SW 1271 (cell line): ENCODE measurements at places on chromosomes 16 and 17.

- no peak for DNase-seq
Measured at GRCh38 chr17:61221597-61222471, 177.8 kb upstream of the TBX2 start.

- no peak for DNase-seq
Measured at GRCh38 chr17:73324160-73324475, 12.3 kb upstream of the CDC42EP4 start.

DNA sequence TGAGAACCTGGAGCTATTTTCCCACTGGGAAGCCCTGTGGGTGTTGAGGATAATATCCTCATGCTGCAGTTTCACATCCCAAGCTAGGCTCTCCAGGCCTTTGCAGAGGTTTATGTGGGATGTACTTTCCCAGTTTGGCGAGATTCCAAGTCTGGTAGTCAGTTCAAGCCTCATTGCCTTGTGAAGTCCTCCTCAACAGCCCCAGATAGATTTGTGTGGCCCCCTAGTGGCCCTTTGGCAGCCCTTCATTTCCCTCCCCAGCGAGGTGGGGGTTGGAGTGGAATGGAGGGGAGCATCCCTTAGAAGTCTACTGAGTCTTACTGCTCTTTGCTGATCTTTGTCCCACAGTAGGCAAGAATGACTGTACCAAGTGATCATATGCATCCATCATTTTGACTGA lies 137.9 kb downstream of the CDH11 start:
- DNase-seq: no peak

DNA sequence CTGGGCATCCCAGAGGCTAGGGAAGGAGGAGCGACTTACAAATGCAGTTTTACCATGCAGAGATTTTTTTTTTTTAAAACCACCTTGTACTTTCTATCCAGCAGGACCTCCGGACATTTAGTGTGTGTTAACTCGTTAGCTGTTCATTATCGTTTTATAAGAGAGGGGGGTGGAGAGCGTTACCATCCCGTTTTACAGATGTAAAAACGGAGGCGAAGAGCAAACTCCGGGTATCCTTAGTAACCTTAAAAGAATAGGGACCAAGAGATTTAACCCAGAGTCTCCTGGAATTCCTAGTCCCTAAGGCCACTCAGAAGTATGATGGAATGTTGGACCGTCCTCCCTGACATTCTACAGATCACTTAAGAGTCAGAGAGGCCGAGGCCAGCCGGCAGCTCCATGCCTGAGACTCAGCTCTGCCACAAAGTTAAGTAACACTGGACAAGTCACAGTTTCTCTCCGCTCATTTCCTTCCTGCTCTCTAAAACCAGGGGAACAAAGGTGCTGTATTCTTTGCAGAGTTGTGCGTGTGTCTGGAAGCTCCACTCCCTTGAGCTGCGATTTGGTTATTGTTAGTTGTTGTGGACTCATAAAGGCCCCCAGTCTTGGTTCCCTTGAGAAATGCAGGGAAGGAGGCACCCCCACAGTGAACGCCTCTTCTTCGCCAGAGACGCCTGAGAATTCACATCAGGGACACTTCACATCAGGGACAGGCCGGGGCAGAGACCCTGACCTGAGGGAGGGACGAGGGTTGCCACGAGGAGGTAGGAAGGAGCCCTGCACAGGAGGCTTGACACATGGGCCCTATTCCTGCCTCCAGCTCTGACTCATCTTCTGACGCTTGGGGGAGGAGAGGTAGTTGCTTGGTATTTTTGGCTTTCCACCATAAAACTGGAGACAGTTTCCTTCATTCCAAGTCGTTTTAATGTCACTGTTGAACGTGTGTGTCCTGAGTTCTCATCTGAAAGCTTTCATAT lies 1.2 kb downstream of the DUSP14 start:
- DNase-seq: peak; percentile 89

- DNase-seq: no peak
Measured at GRCh38 chr17:80097844-80098691, 3.3 kb upstream of the GAA start.

DNA sequence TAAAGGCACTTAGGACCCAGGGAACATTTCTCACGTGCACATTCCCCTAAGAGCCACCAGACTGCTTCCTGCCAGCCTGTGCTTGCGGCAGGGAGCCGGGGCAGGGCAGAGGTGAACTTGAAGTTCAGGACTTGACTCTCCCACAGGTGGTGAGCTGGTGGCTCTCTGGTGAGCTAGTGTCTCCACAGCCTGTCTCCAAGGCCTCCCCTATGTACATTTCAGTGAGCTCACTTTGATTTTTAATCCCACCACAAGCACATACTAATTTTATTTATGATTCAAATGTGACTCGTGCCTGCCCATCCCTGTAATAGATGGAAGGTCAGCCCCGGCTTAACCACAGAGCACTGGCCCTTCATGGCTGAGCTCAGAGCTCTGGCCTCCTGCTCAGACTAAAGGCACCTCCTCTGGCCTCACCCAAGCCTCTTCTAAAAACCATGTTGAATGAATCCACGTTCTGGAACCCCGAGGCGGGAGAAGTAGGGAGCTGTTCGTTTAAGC lies 9.2 kb downstream of the SNN start:
- DNase-seq: no peak

DNA sequence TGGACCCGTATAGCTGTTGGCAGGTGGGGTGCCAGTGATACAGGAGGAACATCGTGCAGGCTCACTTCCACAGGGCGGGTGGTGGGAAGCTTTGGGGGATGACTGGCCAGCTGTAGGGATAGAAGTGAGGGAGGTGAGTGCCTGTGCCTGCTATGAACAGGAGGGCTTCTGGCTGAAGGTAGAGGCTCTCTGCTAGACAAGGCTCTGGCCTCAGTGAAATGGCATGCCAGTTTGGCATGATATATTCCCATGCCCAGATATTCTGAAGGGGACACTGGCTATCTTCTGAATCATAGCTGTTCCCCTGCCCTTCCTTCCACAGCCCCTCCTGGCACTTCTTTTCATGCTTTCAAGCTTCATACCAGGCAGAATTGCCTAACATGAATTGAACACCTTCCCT lies 19.1 kb downstream of the PHAF1 start:
- DNase-seq: no peak

DNA sequence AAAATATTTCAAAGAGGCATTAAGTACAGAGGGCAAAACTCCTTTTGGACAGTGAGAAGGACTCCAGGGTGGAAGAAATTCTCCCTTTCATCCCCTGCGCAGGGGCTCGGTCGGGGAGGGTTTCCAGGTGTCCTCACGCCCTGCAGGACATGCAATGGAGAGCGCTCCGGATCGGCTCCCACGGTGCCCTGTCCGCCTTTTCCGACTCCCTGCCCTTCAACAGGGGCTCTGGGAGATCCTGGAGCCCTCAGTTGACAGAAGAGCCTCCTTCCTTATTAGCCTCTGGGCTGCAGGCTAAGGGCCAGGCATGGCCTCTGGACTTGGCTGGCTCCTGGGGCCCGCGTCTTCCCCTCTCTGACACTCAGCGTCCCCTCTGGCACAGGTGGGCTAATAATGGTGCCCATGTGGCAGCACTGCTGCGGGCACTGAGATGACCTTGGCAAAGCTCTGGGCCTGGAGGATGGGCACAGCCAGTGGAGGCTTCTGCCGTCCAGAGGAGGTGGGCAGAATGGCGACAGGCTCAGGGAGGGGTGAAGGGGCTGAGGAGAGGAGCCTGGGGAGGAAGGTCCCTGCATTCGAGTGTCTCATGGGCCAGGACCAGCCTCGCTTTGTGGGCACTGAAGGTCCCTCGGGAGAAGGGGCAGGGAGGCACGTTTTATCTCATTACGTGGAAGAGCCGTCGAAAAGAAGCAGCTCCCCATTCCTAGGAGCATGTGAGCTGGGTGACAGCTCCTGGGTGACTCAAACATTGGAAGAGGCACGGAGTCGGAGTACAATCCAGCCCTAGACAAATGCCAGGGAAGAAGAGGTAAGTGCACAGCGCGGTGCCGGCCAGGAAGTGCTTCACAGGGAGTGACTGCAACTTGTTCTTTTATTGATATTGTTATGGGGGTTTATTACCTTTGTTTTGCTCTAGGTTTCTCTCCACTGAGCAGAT lies 161.7 kb downstream of the IRF8 start:
- DNase-seq: no peak

- no peak for DNase-seq
Measured at GRCh38 chr17:72136692-72137091, 15.9 kb downstream of the SOX9 start.

DNA sequence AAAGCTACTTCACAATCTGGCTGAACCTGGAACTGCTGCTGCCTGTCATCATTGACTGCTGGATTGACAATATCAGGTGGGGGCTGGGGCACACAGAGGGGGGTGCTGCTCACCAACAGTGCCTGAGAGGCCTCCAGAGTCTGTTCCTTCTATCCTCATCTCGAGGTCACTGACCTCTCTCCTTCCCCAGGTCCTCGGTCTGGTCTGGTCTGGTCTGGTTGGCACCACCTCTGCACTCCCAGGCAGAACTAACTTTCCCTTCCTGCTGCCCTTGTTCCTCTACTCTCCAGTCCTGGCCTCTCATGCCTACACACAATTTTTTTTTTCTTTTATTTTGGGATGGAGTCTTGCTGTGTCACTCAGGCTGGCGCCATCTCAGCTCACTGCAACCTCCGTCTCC lies 4.2 kb downstream of the PLA2G15 start:
- no peak for DNase-seq

GRCh38 chr16:50683689-50684374 lies 2.7 kb upstream of the SNX20 start:
- no peak for DNase-seq

GRCh38 chr17:78040440-78041385 lies 82.2 kb downstream of the TNRC6C start:
- no peak for DNase-seq

DNA sequence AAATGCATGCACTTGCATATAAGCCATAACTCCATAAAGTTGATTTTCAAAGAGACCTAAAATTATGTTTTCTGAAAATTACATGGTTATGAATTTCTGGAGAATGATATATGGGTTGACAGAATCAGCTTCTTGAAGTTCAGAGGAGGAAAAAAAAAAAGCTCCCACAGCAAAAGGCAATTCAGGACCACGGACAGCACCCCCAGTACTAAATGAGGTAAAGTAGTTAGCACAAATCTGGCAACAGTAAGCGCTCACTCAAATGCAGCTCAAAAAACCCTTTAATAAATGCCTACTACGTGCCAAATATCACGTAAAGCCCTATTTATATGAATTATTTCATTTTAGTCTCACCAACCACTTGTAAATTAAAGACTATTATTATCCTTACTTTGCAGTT lies 135.2 kb downstream of the SHISA9 start:
- DNase-seq: no peak

- no peak for DNase-seq
Measured at GRCh38 chr17:65633146-65633881, 71.9 kb upstream of the AXIN2 start.

GRCh38 chr17:19380481-19381301 lies 2.4 kb downstream of the MAPK7 start:
- no peak for DNase-seq

- DNase-seq: peak; percentile 15
Measured at GRCh38 chr16:66970775-66971720, 10.0 kb downstream of the CES3 start.

DNA sequence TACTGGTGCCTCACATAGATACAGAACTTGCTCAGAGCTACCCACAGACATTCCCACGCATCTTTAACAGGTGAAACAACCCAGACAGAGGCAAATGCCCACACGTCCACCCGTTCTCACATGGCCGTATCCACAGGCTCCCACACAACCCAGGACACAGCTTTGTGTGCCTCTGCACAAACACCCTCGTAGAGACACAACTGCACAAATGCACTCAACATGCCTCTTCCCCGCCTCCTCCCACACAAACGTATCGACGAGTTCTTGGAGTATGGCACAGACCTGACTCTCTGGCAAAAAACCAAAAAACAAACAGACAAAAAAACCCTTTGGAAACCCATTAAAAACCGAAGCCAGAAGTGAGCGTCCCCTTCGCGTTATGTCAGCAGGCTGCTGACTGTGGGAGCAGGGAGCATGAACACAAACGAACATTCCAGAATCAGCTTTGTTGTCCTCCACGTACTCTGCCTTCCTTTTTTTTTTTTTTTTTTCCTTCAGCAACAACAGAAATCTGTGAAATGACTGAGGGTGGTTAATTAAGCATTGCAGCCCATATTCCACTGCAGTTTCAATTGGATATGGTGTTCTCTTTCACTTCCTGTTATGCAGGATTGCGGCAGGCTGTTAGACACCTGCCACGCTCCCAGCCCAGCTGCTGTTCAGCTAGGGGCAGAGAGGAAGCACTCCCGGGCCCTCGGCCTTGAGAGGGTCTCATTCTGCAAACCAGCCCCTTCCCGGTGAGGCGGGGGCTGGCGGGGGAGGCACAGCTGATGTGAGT lies 313.7 kb downstream of the MAF start:
- no peak for DNase-seq

DNA sequence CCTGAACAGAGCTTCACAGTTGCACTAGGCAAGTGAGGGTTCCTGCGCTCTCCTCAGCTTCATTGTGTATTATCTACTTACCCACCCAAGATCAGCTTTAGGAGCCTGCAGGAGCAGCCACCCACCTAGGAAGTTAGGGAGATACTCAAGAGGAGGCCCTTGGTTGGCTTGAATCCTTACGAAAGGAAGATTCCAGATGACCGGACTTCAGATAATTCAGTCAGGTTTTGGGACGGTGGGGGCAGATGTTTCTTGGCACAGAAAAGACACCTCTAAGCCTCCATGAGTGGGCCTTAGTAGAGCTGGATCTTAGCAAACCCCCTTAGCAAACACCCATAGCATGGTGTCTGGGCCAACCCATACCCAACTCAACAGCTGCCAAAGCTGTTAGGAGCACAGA lies 2.4 kb upstream of the CBFB start:
- no peak for DNase-seq

GRCh38 chr17:64073771-64074703 lies 53.6 kb upstream of the ICAM2 start:
- no peak for DNase-seq

DNA sequence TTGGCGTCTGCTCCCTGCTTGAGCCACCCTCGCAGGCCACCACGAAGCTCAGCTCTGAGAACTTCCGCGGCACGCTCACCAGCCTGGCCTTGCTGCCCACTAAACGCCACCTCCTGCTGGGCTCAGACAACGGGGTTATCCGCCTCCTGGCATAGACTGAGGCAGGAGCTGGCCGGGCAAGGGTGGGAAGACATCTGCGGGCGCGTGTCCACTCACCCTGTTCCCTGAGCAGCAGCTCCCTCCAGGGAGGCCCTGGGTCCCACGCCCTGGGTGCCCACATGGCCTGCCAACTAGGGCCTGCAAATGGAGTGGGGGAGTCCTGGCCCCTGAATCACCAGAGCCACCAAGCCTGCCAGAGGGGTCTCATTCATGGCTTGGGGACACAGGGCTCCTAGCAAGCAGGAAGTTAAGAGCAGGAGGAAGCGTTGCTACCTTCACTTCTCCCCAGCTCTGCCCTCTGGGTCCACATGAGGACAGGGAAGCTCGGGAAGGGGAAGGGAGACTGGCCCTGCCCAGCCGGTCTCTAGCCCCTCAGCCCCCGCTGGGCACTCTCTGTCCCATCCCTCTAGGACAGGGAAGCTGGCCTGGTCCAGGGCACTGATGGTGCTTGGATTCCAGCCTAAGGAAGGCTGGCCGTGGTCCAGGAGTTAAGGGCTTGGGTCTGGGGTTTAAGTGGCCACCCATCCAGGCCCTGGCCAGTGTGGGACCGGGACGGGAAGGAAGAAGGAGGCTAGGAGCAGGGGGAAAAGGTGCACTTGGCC lies 5.0 kb upstream of the SERPINF2 start:
- DNase-seq: no peak

GRCh38 chr17:14432079-14432478 lies 131.2 kb downstream of the HS3ST3B1 start:
- DNase-seq: no peak
